ENCODE measurements at places on chromosomes 12 and 14.

DNA sequence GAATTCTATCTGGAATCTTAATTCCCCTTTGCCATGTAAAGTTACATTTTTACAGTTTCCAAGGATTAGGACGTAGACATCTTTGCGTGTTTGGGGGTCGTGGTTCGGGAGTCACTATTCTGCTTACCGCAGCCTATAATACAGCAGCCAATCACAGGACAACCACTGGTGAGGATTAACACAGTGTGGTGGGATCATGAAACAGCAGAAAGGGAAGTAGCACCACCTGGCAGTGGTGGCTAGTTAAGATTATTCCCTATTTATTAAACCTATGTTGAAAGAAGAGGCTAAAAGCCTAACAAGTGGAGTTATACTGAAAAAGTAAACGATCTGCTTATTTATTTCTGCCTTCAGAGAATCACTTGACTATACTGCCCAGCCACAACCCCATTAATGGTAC, 71.7 kb downstream of the IPO8 start:
- no peak for DNase-seq

GRCh38 chr12:52235822-52236361, 2.8 kb downstream of the KRT7 start:
- peak; percentile 94 for DNase-seq

DNA sequence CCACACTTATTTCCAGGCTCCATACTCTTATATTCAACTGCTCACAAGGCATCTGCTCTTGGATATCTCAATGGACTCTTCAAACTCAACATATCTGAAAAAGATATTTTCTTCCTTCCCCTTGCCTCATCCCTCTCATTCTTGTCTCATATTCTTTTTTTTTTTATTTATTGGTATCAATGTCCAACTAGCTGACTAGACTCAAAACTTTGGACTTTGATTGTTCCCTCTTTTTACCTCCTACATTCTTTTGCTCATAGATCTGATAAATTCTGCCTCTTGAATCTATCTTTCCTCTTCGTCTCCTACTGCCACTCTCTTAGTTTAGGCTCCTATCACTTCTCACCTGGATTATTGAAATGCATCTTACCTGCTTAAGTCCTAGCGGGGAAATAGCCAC, 25.8 kb downstream of the ARF6 start:
- no peak for DNase-seq

- no peak for DNase-seq
Measured at GRCh38 chr12:120870415-120870814, 33.7 kb downstream of the SPPL3 start.

- no peak for DNase-seq
Measured at GRCh38 chr12:76142305-76142704, 57.8 kb upstream of the NAP1L1 start.

DNA sequence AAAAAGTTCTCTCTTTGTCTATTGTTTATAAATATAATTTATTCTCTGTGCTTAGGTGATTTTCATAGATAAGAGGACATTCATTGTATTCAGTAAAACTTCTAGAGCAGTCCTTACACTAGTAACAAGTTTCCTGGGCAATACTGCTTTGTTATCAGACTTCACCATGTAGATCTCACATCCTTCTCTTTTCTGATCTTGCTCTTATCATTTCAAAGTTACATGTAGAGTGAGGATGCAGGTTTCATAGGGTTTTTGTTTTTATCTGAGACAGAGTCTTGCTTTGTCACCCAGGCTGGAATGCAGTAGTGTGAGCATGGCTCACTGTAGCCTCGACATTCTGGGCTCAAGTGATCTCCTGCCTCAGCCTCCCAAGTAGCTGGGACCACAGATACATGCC, 789.5 kb downstream of the DIO2 start:
- DNase-seq: no peak

DNA sequence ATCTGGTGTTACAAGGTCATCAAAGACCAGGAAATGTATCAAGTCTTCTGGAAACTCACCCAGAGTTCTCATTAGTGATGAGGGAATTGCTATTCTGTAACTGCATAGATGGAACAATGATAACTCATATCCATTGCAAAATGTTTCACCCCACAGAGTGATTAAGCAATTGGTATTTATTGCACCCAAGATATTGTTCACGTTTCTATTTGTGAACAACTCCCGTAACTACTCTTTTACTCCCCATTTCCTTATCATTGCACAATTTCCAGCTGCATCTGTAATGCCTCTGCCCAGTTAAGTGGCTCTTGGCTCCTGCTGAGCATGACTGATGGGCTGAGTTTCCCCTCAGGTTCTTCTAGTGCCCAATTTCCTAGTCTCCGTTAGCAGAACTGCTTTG, 108.7 kb upstream of the PRICKLE1 start:
- DNase-seq: no peak

DNA sequence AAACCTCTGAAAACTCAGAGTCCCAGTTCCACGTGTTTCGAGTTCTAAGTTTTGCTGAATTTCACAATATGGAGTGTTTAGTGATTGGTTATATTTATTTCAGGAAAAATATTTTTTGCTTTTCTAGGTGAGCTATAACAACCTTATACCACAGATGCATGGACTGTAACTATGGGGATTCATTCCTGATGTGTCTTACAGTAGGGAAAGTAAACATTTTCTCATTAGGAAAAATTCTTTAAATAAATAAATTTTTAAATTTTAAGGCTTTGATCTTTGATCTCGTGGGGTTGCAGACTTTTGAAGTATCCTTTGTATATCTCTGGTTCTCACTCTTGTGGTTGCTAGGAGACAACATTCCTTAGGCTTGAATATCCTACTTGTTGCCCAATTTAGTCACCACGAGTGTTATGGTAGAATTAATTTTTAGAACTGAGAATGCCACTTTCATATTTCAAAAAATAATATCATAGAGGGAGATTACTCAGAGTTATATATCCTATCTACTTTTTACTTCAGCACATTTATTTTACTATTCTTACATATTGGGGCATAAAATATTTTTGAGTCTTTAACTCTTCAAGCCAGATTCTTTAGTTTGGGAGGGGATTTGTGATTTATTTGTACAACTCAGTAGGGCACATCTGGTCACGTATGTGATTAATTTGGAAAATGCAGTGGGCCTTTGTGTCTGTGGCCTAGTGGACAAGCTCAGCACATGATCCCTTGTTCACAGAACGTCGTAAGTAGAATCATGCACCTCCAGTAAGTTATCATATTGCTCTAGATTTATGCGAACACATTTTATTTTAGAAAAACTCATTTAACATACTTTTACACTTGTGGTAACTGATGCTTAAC, 224.0 kb downstream of the TTC6 start:
- DNase-seq: no peak

GRCh38 chr12:115583591-115583990, 693.9 kb downstream of the MED13L start:
- DNase-seq: no peak

DNA sequence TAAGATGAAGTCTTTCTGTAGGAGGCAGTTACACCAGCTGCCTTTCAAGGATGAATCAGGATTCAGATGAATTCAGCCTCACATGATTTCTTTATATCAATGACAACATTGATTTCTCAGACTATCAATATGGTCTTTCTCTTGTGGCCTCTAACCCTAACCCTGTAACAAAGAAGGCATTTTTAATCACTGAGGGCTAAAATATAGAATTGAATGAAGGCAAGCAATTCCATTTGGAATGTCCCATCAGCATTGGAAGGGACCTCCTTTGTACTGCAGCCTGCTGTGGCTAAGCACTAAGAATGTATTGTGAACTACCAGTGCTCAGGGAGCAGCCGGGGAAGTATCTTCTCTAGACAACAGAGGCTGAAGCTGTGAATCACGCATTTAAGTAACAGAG, 90.6 kb upstream of the FRMD6 start:
- no peak for DNase-seq

DNA sequence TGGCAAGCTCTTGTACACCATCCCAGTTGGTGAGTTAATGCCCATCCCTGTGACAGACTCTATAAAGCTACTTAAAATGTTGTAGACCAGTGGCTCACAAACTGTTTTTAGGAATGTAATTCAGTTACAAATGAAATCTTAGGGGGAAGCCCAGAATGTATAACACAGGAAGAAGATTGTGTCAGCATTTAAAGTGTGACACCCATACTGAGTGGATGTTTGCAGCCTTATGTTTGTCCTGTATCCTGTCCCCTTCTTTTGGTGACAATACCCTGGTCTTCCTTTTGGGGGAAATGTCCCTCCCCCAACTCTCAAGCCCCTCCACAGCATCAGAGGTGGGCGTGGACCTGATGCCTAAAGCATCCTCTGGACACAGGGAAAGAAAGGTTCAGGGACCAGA, 47.6 kb upstream of the FAM222A start:
- DNase-seq: no peak

DNA sequence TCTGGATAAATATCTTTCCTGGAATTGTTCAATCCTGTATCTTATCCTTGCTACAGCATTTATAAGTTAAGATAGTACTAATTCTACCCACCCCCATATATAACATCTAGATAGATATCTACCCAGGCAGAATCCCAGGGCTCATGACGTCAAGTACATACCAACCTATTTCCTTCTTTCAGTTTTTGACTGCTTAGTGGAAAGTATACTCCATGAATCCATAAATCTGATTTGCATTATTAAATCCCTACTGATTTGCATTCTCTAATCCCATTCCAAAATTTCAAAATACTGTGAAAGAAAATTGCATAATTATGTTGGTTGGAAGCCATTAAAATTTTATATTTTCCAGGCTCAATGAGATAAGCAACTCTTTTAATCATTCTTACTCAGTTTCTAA, 111.7 kb downstream of the KITLG start:
- no peak for DNase-seq

GRCh38 chr14:102507081-102507856, 2.3 kb downstream of the ANKRD9 start:
- DNase-seq: no peak

DNA sequence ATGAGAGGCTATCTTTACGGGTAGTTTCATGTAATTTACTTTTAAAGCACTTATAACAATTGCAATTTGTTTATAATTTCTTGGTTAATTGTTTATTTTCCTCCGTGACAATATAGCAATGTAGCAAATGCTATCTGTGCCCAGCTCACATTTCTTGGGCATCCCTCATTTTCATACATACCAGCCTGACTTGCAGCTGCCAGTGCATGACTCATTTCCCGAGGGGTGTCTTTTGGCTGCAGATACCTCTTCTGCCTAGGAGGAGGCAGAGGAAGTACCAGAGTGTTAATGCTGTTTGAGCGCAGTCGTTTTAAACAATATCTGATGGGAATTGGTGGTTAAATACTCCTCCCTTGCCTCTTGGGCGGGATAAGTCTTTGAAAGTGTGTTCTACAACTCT, 104.2 kb upstream of the ABCD2 start:
- DNase-seq: no peak

DNA sequence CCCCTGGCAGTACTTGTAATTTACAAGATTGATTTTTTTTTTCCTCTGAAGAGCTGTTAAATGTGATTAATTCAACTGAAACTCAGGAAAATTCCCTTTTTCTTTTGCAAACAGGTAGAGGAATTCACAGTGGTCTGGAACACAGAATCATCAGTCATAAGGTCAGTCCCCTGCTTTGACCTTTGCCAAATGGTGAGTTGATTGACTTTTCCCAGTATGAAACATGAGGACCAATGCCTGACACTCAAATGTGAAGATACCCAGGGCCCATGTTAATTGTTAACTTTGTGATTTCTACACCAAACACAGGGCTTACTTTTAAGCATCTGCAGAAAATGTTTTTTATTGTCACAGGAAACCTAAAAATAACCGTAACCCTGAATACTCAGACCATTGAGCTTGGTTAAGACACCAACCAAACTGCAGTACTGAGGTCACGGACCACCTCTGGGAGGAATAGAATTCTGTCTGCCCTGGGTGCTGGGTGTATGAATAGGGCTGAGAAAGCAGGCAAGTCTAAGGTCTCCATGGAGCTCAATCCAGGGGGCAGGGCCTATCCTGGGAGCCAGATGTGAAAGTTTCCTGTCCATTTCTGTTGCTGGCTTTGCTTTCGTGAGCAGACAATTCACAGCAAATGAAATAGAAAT, 192.4 kb downstream of the TMX1 start:
- no peak for DNase-seq

- no peak for DNase-seq
Measured at GRCh38 chr12:84813780-84814663, 98.6 kb downstream of the SLC6A15 start.

GRCh38 chr14:77909911-77910310, 110.0 kb downstream of the ADCK1 start:
- no peak for DNase-seq

GRCh38 chr12:81208187-81208911, 130.5 kb downstream of the ACSS3 start:
- no peak for DNase-seq

DNA sequence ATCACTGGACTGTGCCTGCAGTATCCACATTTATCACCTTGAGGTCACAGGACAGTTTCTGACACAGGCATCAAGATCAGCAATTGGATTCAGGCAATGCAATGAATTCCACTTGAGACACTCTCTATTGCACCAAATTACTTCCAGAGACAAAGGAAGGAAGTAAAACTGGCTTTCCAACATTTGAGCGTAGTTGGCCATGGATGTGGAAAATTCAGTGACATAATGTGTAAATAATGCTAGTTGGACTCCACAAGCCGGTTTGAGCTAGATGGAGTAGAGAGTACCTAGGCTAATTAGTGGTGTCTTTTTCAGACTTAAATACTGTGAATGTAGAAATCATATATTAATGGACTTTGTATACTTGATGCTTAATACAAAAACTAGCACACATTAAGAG, 168.3 kb upstream of the SYT1 start:
- peak; percentile 92 for DNase-seq

GRCh38 chr12:27620121-27620520, 76.1 kb upstream of the REP15 start:
- no peak for DNase-seq

DNA sequence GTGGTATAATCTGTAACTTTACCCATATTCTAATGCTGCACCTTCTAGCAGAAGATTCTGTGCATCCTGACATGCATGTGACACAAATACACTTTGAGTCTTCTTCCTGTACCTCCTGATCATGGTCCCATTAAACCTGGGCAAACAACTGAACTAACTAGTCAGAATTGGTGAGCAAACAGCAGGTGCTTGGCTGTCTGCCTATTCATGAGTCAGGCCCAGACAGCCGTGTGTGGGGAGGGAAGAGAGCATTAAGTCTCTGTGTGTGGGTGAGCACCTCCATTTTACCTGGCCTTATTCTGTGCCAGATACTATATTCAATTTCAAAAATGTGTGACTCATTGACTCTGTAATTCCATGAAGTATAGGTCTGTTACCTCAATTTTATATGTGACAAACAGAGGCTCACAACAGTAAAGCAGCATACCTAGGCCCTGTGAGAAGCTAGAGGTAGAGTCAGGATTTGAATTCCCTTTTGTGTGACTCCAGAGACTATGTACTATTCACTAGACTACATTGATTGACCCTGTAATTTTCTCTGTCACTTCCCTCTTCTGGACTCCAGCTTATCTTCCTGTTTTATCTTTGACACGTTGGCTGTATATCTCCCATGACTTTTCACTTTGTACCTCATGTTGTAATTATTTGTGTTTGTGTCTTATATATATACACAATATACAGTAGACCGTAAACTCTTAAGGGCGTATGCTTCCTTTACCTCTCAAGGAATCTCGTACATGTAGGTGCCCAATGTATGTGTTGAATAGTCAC, 32.2 kb downstream of the SUSD6 start:
- DNase-seq: peak; percentile 79

- DNase-seq: no peak
Measured at GRCh38 chr14:44847526-44848309, 114.0 kb downstream of the KLHL28 start.

- no peak for DNase-seq
Measured at GRCh38 chr12:105245291-105245690, 9.3 kb upstream of the APPL2 start.

GRCh38 chr12:103580026-103580425, 7.0 kb upstream of the STAB2 start:
- no peak for DNase-seq

- DNase-seq: no peak
Measured at GRCh38 chr12:31560516-31560915, 30.4 kb downstream of the DENND5B start.
